ENCODE measurements at places on chromosomes 5 and 9. TPM values are rescaled to one million over a fixed set of nuclear protein-coding genes. Genes with fewer than 3 reads are reported as not detected.

INIP gene
- total RNA-seq, result 15.4 TPM

- DNase-seq, result no peak
Measured at GRCh38 chr5:102889033-102889432, 133.9 kb downstream of the PAM start.

- DNase-seq, result no peak
Measured at GRCh38 chr5:101904736-101905135, 391.3 kb downstream of the SLCO4C1 start.

DNA sequence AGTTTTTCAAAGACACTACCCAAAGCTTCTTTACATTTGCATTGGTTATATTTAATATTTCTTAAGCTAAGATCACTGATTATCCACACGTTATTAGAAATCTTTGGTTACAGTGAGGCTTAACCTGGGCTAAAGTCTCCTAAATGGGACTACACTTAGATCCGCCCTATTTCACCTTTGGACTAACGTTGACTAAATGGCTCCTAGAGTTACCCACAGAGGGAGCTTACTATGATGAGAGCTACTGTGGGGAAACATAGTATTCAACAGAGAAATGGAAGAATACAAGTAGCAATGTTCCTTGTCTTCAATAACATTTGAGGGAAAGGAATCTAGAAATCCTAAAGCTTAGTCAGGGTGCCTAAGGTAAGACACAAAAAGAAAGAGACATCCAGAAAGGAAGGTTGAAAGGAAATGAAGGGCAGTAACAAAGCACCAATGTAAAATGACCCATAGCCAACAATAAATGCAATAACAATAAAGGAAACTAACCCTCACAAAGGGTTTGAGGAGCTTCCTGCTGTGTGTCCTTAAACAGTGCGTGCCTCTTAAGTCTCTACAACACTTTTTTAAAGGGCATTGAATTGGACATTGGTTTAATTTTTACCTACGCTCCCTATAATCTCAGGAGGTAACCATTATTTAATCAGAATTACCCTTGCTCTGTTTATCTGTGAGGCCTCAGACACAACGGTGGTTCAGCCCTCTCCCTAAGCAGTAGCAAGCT is 217.1 kb downstream of the PJA2 start:
- DNase-seq, result no peak

DNA sequence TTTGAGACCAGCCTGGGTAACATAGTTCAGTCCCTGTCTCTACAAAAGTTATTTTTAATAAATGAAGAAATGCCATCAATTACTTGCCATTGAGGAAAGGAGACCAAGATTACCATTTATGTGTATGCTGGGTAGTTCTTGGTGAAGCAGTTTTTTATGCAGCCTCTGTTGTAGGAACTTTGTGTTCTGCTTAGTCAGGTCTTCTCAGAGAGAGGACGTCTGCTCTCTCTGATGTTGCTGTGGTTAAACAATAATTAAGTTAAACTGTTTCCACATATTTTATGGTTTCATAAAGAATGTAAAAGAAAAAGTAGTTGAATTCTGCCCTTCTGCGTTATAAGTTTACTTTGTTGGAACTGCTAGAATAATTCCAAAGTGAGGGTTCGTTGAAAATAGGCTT is 210.5 kb downstream of the KDM4C start:
- DNase-seq, result no peak
